ENCODE measurements at places on chromosomes 5 and 9.

DNA sequence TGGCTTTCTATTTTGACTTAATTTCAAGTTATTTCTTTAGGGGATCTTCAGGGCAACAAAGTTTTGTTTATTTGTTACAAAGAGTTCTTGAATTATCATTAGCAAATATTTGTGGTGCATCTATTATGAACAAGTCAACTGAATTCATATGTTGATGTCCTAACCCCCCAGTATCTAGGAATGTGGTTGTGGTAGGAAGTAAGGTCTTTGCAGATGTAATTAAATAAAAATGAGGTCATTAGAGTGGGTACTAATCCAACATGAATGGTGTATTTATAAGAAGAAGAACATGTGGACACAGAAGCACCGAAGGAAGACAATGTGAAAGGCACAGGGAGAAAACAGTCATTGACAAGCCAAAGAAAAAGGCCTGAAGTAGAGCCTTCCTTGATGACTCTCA, 474.0 kb upstream of the DAB2 start:
- no peak for DNase-seq

- no peak for DNase-seq
These were observed 487.9 kb upstream of the DMAC1 start for GRCh38 chr9:8287501-8287900.

GRCh38 chr9:112761912-112762655, 11.5 kb downstream of the SNX30 start:
- no peak for DNase-seq

GRCh38 chr5:59656351-59657254, 236.9 kb downstream of the PDE4D start:
- no peak for DNase-seq

DNA sequence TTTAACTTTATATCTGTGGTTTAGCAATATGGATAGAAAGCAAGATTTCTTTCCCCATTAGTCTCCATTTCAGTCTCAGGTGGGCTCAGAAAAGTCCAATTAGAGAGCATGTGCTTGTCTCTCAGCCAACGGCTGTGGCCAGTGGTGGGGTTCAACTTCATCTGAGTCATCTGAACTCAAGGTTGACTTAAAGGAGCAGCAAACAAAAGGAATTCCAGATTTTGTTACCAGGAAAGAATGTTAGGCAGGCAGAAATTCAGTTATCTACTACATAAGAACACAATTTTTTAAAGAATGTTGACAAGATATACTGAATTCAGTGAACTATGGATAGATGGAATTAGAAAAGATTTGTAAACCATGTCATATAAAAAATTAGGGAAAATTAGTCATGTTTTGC, 784.1 kb downstream of the MAT2B start:
- DNase-seq, result no peak

- no peak for DNase-seq
These were observed 19.7 kb downstream of the NIPSNAP3B start for GRCh38 chr9:104783588-104783987.

DNA sequence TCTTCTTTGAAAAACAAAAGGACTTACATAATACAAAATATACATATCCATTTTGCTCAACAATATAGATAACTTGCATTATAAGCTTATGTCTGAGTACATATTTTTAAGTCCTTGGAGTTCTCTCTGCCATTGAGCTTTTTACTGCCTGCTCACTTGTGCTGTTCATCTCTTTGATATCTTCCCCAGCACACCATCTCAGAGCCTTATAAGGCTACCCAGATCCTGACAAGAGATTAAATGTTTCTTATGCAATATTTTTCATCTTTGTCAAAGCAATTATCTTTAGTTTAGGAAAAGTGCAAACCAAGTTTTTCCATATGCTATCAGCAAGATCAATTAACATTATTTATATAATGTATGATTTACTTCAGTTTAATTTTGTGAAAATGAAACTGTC, 60.7 kb upstream of the ITGA1 start:
- DNase-seq, result no peak

DNA sequence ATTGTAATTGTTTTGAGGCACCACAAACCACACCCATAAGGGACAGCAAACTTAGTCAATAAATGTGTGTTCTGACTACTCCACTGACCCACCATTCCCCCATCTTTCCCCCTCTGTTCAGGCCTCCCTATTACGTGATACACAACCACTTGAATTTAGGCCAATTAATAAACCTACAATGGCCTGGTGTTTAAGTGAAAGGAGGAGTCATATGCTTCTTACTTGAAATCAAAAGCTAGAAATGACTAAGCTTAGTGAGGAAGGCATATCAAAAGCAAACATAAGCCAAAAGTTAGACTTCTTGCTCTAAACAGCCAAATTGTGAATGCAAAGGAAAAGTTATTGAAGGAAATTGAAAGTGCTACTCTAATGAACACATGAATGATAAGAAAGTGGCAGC, 14.6 kb downstream of the ZBTB43 start:
- no peak for DNase-seq

DNA sequence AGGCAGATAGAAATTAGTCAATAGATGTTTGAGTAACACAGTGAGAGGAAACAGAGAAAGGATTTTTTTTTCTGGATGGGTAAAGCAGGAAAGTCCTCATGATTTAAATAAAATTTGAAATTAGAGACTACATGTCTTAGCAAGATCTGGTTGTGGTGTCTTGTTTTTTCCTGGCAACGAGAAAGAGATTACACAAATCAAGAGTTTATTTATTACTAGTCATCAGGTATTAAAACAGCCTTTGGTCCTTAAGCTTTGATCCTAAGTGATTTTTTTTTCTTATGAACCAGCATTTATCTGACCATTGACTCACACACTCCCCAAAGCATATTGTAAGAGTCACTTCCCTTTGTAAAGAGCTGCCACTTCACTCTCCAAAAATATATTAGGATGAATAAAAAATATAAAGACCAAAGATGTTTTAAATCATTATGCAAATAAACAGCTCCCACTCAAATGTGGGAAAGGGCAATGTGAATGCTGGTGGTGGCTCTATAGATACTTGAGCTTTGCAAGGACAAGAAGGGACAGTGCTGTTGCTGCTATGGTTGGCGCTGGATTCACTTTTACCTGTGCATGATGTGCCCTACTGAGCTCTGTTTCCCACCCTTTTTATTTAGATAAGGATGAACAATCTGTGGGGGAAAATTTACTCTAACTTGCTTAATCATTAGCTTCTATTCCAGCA, 1726.5 kb downstream of the MAT2B start:
- DNase-seq, result no peak

- DNase-seq, result no peak
These were observed 29.1 kb downstream of the JADE2 start for GRCh38 chr5:134554319-134555222.

- DNase-seq, result no peak
These were observed 65.6 kb downstream of the RALGPS1 start for GRCh38 chr9:126980231-126980630.

DNA sequence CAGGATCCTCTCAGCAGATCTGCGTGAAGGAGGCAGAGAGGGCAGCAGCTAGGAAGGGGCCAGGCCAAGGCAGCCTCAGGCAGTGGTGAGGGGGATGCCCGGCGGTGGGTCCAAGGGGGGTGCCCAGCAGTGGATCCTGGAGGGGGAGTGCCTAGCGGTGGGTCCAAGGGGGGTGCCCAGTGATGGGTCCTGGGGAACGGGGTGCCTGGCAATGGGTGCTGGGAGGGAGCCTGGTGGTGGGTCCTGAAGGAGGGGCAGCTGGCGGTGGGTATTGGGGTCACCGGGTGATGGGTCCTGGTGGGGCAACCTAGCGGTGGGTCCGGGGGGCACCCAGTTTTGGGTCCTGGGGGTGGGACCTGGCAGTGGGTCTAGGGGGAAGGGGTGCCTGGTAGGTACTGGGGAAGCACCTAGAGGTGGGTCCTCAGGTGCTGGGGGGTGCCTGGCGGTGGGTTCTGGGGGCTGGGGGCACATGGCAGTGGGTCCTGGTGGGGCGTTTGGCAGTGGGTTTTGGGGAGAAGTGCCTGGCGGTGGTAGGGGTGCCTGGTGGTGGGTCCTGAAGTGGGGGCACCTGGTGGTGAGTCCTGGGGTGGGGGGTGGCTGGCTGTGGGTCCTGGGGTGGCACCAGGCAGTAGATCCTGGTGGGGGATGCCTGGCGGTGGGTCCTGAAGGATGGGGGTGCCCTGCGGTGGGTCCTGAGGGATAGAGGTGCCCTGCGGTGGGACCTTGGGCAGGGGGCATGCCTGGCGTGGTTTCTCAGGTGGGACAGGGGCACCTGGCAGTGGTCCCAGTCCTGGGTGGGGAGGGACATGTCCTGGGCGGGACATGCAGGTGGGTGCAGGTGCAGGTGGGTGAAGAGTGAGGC, 1.9 kb downstream of the LRRC14B start:
- DNase-seq, result no peak

DNA sequence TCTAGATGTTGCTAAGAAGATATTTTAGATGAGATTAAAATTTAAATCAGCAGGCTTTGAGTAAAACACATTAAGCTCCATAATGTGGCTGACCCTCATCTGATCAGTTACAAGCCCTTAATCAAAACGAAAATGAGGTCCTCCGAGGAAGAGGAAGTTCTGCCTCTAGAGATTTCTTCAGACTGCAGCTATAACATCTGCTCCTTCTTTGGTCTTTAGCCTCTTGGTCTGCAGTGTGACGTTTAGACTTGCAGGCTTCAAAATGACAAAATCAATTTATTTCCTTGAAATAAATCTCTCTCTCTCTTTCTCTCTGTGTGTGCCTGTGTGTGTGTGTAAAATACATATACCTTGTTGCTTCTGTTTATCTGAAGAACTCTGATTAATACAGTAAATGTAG, 1429.8 kb upstream of the CDH9 start:
- no peak for DNase-seq

DNA sequence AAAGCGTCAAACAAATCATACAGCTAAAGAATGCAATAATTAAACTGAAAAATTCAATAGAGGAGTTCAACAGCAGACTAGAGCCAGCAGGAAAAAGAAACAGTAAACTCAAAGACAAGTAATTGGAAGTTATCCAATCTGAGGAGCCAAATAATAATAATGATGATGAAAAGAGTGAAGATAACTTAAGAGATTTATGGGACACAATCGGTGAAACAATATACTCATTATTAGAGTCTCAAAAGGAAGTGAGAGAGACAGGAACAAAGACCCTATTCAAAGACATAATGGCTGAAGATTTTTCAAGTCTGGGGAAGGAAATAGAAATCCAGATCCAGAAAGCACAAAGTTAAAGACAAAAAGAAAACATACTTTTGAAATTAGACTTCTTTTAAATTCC, 263.9 kb upstream of the NR4A3 start:
- no peak for DNase-seq

DNA sequence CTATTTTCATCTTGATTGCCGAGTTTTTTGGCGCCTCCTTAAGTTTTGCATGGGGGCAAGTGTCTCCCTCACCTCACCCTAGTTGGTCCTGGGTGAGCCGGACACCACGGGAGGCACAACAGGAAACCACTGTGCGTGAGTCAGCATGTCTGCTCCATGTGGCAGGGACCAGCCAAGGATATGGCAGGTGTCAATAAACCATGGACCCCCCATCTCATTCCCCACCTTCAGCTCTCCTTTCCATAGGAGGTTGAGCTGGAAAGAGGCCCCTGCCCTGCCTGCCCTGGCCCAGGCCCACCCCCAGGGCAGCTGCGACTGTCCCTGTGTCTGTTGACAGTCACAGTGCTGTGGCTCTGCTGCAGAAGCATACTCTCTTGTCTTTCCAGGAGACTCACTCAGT, 3.1 kb downstream of the SPACA9 start:
- DNase-seq, result no peak

DNA sequence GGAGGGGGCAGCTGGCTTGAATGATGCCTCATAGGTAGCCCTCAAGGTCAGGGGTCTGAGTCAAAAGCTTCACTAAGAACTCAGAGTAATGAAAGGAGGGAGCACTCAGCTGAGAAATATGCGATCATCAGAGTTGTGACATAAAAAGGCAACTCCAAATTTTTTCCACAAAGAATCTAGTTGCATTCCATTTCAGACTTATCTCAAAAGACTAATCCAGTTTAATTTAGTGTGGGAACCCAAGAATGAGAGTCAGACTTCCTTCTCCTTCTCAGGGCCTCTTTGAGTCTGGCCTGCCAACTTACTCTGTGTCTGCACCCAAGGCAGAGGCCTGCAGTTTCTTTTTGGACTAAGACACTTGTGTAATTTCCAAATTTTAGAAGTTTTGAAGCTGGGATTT, 34.7 kb downstream of the GABRP start:
- no peak for DNase-seq

DNA sequence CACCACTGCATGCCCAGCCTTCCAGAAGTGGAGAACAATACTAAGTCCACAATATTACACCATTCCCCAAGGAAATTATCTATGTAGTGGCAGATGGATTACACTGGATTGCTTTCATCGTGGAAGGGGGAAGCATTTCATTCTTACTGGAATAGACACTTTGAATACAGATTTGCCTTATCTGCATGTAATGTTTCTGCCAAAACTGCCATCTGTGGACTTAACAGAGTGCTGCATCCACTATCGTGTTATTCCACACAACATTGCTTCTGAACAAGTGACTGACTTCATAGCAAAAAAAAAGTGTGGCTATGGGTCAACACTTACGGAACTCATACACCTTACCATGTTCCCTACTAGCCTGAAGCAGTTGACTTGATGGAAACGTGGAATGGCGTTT, 536.9 kb downstream of the BRINP1 start:
- DNase-seq, result no peak

- no peak for DNase-seq
These were observed 219.1 kb upstream of the ELAVL2 start for GRCh38 chr9:24045150-24045549.

- DNase-seq, result no peak
These were observed 1040.1 kb downstream of the MAT2B start for GRCh38 chr5:164545507-164545906.

GRCh38 chr5:178336889-178337288, 104.3 kb upstream of the PHYKPL start:
- no peak for DNase-seq

DNA sequence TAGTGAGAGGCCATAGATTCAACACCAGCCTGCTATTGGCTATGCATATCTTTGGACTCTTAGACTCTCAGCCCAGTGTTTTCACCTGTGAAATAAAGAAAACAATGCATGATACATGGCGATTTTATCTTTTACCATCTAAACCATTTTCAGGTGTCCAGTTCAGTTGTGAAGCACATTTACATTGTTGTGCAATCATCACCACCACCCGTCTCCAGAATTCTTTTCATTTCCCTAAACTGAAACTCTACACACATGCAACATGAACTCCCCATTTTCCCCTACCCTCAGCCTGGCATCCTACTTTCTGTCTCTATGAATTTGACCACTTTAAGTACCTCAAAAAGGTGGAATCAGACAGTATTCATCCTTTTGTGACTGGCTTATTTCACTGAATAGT, 420.6 kb downstream of the MED10 start:
- no peak for DNase-seq

DNA sequence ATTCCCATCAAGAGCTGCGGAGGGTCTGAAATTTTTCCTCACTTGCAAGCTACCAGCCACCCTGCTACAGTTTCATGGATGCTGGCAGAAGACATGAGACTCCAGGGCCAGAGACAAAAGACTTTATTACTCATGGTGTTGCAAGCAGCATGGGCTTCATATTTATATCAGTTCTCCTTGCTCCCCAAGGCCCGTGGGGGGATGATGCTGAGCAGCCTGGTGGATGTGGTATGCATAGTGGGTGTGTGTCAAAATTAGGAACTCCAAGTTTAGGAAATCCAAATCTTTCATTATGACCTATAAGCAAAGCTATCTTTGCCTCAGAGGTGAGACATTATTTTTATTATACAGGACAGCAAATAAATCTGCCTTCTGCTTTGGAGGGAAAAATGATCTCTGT, 105.7 kb upstream of the ALDH1B1 start:
- no peak for DNase-seq

Measured in erythroblast (primary cell).